ENCODE measurements at places on chromosomes 5 and 9. TPM values are rescaled to one million over a fixed set of nuclear protein-coding genes. Genes with fewer than 3 reads are reported as not detected.

DNAI1 gene
- total RNA-seq, result not detected

GRXCR2 gene
- not detected for total RNA-seq

PCSK1 gene
- 1.3 TPM for total RNA-seq

LVRN gene
- total RNA-seq, result 0.28 TPM

DDX4 gene
- not detected for total RNA-seq

ERP44 gene
- total RNA-seq, result 11.1 TPM
